Activated CD8-positive, alpha-beta memory T cell treated with anti-CD3 and anti-CD28 coated beads for 4 hours (primary cell): ENCODE measurements at places on chromosomes 13 and 19.

DNA sequence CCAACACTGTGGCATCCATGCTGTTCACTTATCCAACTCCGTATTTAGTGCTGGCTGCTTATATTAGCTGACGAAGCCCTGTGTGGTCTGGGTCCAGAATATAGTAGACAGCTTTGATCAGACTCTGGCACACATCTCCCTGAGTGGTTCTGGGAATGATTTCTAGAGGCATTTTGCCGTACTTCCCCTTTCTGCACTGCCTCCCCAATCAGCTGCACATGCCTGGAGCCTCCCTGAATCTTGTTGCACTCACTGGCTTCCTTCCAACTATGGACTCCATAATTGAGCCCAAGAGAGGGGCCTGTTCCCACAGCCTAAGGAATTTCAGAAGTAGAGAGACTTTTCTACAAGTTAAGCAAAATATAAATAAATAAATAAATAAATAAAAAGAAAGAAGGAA, 30.4 kb upstream of the PCDH8 start:
- DNase-seq, result no peak

- no peak for DNase-seq
Measured at GRCh38 chr13:37349916-37350315, 244.5 kb upstream of the CSNK1A1L start.

GRCh38 chr19:54160182-54160811, 776 bp upstream of the LENG1 start:
- DNase-seq, result no peak

DNA sequence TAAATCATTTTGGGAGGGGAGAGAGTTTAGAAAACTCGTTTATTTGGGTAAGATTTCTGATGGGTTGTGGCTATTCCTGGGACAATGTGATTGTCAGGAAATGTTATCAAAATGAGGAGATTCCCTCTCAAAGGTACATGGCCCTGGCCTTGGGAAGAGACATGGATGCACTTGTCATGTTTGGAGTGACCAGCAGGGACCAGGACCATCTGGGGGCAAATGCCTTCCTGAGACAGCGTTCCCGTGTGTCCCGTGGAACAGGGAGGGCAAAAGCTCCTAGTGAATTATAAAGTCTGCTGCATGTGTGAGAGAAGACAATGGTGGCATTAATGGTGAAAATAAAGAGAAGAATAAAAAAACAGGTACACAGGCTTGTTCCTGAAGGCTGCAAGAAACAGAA, 317.3 kb downstream of the ZNF536 start:
- no peak for DNase-seq

- no peak for DNase-seq
Measured at GRCh38 chr13:77853703-77854102, 64.9 kb downstream of the EDNRB start.

GRCh38 chr13:107867701-107868661, 347.4 kb downstream of the LIG4 start:
- no peak for DNase-seq

DNA sequence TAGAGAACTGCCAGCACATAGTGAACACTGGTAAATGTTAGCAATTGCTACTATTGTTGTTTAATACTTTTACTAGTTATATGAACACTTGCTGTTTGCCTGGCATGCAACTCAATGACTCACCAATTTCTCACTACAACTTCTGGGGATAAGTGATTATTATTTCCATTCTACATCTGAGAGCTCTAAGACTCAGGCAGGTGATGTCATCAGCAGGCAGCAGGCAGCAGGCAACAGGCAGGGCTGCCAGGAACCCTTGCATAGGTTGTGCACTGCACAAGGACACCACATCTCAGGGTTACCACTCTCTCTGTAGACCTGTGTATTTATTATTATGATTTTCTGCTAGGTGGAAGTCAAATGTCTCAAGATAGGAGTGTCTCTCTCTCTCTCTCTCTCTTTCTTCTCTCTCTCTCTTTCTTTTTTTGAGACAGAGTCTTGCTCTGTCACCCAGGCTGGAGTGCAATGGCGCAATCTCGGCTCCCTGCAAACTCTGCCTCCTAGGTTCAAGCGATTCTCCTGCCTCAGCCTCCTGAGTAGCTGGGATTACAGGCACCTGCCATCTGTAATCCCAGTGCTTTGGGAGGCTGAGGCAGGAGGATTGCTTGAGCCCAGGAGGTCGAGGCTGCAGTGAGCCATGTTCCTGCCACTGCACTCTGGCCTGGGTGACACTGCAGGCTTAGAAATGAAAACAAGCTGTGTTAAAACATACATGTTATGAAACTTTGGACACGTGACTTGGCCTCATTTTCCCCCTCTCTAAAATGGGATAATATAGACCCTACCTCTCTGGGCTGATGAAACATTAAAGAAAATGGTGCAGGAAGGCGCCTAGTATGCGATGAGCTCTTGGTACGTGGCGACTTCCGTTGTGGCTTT, 22.7 kb downstream of the HPN start:
- DNase-seq, result no peak

- DNase-seq, result no peak
Measured at GRCh38 chr13:94598281-94598680, 2.3 kb upstream of the TGDS start.

DNA sequence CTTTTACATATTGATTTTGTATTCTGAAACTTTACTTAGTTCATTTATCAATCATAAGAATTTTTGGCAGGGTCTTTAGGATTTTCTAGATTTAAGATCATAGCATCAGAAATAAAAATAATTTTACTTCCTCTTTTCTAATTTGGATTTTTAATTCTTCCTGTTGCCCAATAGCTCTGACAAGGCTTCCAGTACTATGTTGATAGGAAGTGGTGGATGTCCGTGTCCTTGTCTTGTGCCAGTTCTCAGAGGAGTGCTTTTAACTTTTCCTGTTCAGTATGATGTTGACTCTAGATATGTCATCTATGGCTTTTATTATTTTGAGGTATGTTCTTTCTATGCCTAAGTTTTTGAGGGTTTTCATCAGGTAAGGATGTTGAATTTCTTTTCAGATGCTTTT, 7.7 kb upstream of the KIR2DL4 start:
- DNase-seq, result no peak

DNA sequence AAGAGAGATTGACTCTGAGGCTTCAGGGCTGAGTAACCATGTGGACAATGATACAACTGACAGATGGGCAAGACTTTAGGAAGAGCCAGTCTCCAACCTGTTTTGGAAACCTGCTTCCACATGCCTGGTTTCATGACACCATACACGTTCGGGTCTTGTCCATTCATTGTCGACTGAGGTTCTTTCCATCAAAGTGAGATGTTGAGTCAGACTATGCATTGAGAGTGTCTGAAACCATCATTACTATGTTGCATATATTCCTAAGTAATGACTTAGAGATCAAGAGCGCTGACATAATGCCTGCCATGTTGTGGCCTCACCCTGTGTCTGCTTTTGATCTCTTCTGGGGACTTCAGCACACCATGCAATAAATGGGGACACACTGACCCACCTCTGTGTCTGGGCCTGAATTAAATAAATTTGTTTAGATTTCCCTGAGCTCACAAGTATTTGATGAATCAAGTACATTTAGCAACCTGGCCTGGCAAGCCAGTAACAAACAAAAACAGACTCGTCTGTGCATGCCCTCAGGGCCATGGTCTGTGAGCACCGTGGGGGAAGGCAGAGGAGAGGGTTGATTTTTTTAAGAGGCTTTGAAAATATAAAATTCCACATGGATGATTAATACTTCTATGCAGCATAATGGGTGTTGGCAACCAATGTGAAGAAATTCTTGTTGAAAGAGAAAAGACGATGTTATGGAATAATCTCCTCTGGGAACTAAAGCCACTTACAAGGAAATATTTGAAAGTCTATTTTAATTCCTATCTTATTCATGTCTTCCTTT, 49.9 kb upstream of the UBAC2 start:
- no peak for DNase-seq
